Activated T-cell treated with anti-CD3 and anti-CD28 coated beads, Interleukin-2, amount 50 U/mL, for 48 hours (primary cell): ENCODE measurements at places on chromosomes 12 and 14.

DNA sequence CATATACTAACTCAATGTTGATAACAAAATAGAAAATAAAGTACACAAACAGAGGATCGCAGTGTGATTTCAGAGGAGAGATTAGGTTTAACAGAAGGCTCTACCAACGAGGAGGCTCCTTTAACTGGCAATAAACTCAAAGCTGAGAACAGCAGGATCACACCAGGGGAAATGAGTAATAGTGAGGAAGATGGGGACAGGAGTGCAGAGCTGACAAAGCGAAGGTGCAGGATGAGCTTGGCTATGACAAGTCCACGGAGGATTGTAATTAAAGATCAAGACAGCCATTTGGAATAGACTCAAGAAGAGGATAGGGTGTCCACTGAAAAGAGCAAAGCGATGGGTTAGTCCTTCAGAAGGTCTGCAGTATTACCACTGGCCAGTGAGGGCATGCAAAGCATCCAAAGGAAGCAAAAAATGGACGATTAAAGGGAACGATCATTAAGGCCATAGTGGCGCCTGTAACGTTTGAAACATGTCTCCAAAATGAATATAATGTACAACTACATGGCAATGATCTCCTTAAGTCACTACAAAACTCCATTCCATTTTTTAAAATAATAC is 85.3 kb downstream of the GRIN2B start:
- DNase-seq = no peak

DNA sequence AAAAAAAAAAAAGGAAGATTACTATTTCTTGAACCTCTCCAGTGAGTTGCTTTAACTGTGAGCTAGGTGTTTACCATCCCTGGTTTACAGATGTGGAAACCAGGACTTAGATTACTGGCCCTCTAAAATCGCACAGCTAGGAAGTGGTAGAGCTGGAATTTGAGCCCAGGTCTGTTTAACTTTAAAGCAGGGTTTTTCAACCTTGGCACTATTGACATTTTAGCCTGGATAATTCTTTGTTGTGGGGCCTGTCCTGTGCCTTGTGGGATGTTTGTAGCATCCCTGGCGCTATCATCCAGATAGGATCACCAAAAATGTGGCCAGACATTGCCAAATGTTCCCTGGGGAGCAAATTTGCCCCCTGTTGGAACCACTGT is 28.5 kb upstream of the SMOC1 start:
- no peak for DNase-seq

- DNase-seq = no peak
Measured at GRCh38 chr14:84351646-84352045, 1178.3 kb upstream of the FLRT2 start.

DNA sequence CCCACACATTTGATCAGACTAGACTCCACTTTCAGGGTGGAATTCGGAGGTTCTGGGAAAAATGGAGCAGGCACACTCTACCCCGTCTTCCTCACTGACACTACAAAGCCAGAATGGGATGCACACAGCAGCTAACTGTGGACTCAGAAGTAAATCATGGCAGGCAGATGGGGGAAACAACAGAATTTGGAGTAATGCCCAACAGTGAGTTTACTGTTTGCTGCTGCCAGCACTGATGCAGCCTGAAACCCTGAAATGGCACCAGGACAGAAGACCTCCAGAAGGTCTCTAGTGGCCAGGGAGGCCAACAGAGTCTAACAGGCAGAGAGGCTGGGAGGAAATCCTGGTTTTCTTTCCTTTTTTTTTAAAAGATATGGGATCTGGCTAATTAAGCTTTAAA is 24.6 kb downstream of the KCTD10 start:
- no peak for DNase-seq

GRCh38 chr12:43338848-43339526 is 213.0 kb downstream of the ADAMTS20 start:
- DNase-seq = no peak

- no peak for DNase-seq
Measured at GRCh38 chr12:124929649-124930419, 15.4 kb upstream of the UBC start.

DNA sequence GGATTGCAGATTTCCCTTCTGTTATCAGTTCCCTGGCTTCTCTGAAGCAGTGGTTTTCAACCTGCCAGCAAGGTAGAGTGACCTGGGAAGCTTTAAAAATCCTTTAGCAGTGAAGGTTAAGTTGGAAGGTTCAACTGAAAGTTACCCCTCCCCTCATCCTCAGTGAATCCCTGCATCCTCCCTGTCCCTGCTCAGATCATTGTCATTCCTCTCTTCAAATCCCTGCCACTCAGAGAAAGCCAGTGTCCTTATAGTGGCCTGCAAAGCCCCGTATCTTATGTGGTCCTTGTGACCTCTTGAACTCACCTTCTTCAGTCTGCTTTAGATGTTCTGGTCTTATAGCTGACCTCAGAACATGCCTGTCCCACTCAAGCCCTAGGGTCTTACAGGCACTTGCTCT is 53.6 kb downstream of the PPM1A start:
- DNase-seq = no peak

DNA sequence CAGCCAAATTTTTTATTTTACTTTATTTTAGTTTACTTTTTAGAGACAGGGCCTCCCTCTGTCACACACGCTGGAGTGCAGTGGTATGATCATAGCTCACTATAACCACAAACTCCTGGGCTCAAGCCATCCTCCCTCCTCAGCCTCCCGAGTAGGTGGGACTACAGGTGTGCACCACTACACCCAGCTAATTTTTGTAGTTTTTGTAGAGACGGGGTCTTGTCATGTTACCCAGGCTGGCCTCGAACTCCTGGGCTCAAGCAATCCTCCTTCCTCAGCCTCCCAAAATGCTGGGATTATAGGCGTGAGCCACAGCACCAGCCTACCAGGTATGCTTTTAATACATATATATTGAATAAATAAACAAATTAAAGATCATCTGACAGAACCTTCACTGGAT is 32.7 kb upstream of the LTA4H start:
- DNase-seq = no peak

GRCh38 chr12:132115500-132115899 is 28.6 kb downstream of the DDX51 start:
- no peak for DNase-seq

DNA sequence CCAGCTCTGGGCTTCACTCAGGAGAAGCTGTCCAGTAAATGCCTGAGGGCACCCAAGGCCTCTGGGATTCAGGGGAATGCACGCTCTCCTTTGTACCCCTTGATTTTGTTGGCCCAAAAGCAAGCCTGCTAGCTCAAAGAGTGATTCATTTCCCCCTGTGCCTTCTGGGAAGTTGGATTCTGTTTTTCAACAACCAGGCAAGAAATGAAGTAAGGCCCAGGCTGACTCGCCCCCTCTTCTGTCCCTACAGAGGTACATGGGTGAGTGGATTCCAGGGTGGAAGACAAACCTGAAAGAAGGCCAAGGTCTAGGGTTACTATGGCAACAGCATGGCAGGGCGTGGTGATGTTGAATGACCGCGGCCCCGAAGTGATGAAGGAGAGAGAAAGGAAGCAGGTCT is 9.3 kb upstream of the SERPINA5 start:
- no peak for DNase-seq
